ENCODE measurements at places on chromosomes 3 and 15.

DNA sequence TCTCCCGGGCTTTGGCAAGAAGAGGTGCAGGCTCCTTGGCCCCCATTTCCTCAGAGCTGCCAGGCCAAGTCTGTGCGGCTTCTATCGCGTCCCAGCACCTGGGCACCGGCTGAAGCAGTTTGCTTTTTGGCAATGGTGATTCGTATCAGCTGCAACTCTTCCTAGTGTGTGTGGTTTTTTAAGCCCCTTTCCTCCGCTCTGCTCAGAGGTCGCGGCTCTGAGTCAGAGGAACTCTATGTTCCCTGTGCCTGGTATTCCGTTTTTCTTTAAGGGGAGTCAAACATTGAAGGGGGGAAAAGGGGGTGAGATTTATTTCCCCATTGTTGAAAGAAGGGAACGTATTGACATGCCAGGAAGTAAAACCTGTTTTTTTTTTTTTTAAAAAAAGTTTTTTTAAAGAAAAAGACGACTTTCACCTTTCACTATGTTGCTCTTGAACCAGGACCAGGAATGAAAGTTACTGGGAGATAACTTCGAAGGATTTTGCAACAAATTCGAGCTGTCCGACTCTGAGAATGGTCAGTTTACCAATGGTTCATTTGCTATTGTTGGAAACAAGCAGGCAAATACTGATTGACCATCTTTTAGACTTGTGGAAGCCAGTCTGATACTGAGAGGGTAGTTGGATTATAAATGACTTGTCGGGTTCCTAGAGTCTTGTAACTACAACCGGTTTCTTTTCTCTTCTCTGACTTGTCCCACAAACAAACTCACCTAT, 1.1 kb downstream of the ARMC8 start:
- DNase-seq: peak; percentile 86

DNA sequence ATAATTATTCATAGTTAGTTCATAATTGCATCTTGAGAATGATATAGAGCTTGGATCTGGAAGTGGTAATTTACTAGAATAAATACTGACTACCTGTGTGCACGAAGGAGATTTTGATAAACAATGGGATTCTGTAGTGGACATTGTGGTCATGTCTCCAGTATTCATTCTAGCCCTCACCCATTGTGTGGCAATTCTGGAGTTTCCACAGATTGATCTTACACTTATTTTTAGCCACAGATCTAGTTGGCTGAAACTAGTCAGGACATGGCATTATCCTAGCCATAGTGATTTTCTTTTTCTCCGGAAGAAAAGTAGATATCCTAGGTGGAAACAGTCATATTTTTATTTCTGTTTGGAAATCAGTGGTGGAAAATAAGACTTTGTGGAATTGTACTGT, 833.1 kb downstream of the NAALADL2 start:
- DNase-seq: no peak

GRCh38 chr3:63470745-63471144, 181.7 kb upstream of the SNTN start:
- DNase-seq: no peak

DNA sequence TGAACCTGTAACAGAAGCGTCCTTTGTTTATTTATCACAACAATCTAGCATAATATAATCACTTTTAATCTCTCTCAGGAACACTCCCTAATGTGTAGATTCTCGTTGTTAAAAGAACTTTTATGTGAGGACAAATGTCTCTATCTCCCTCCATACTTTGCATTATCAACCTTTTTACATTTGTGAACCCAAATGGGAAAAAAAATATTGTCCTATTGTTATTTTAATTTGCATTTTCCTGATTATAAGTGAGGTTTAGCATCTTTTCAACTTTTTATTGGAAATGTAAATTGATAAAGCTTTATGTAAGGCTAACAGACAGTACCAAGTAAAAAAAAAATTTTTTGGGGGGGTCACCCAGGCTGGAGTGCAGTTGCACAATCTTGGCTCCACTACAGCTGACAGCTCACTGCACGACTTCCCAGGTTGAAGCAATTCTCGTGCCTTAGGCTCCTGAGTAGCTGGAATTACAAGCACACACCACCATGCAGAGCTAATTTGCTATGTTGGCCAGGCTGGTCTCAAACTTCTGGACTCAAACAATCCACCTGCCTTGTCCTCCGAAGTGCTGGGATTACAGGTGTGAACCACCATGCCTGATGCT, 33.0 kb upstream of the DENND4A start:
- DNase-seq: no peak

GRCh38 chr3:37140899-37141541, 33.4 kb downstream of the LRRFIP2 start:
- DNase-seq: no peak

DNA sequence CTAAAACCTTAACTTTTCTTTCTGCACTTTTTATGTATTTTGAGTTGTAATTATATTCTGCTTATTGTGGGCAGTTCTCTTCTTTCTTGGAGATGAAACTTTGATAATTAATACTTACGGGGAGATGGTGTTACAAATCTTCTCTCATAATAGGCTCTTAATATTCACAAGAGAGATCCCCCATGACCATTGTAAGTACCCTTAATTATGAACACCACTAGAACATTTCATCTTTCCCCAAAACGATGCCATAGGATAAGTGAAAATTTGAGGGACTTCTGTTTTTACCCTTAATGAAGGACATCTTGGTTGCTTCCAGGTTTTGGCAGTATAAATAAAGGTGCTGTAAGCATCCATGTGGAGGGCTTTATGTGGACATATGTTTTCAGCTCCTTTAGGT, 60.7 kb downstream of the PIAS1 start:
- peak; percentile 11 for DNase-seq

GRCh38 chr15:72199721-72200212, 2.2 kb upstream of the GRAMD2A start:
- peak; percentile 91 for DNase-seq

DNA sequence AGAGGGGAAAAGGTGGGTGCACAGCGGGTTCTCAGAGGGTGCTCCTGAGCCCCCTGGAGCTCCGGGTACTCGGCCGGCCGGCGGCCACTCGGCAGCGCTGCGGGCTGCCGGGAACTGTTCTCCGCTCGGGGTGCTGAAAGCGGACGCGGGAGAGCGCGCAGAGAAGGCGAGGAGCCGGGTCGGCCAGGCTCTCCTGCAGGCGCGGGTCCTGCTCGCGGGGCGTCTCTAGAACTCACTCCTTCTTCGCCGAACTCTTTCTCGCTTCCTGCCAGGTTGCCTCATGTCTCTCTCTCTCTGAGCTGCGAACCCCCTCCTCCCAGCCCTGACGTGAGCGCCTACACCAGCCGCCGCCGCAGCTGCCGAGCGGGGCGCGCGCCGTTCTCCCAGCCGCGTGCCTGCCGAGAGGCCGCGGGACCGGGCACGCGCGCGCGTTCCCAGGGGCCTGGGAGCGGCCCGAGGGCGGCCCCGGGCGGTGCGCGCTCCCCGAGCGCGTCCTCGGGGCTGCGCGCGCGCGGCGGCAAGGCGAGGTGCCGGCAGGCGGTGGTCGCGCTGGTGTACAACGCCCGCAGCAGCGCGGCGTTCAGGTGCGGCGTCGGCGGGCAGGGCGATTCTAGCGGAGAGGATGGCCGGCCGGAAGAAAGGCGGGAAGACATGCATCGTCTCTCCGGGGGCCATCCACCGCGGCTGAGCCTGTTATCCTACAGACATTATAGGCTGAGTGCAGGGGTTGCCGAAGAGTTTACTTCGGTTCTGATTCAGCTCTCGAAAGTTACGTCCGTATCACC, at the start of gene PEX5L:
Gene PEX5L (minus strand): TSS at position 267 of the 785 bp plus-strand sequence. CDS start 338 bp downstream, outside the sequence.
- DNase-seq: peak; percentile 69

DNA sequence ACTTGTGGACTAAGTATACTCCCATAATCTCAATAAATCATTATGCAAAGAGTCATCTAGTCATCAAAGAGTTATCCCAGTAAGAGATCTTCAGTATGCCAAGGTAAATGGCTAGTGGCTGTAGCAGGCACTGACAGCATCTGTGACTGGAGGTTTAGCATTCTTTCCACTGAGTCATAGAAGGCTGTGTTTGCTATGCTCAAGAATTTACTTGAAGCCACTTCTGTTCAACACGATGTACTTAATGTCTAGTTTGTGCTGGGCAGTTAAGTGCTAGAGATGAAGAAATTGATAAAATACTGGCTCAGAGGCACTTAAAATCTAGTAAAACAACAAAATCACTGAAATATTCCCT, 13.0 kb downstream of the ZBED2 start:
- DNase-seq: no peak

- no peak for DNase-seq
These were observed 50.0 kb upstream of the SMAD6 start for GRCh38 chr15:66651913-66652642.

- peak; percentile 63 for DNase-seq
These were observed 1.0 kb downstream of the ZFAND6 start for GRCh38 chr15:80060356-80061006.

- DNase-seq: no peak
These were observed 50.1 kb downstream of the CADPS start for GRCh38 chr3:62824965-62825592.

DNA sequence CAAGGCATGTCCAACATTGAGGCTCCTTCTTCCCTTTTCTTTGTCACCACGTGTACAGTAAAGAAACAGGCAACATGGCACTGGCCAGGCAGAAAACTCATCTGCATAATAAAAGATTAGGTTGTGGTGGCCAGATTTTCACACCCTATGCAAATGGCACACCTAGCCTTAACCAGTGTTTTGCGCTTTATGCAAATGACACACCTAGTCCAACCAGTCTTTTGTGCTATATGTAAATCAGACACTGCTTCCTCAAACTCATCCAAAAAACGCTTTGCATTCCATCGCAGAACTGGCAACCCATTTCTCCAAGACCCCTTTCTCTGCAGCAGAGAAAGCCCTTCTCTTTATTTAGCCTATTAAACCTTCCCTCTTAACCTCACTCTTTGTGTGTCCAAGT, 109.1 kb downstream of the ZNF385D start:
- DNase-seq: no peak

DNA sequence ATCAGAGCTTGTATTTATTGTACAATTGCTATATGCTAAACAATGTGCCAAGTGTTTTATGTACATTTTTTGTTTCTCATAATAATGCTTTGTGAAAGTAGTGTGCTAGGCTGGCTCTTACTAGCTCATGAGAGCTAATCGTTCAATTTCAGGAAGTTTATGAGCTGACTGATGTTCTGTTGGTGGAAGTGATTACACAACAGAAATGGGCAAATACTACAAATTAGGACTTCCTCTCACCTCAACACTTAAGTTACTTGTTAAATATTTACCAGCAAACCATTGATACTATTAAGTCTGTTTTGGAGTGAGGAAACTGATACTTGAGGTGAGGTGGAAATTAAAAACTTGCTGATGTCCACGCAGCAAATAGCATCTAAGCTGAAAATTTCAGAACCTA, 32.3 kb downstream of the SLC9C1 start:
- peak; percentile 59 for DNase-seq
